ENCODE measurements at places on chromosomes 2 and 18.

- H3K4me1 ChIP-seq: no peaks in the 10 kb centered on the region
- H3K4me3 ChIP-seq: no peak overlapping the region
- no peaks in the 10 kb centered on the region for H3K36me3 ChIP-seq
- no peaks in the 10 kb centered on the region for H3K27me3 ChIP-seq
These were observed 40.0 kb upstream of the AGPS start for GRCh38 chr2:177352441-177353186.

GRCh38 chr2:115443539-115444185, 1001.2 kb downstream of the DPP10 start:
- H3K4me3 ChIP-seq: no peak overlapping the region
- DNase-seq: no peak
- no peaks in the 10 kb centered on the region for H3K36me3 ChIP-seq
- no peak overlapping the region for H3K27ac ChIP-seq
- no peaks in the 10 kb centered on the region for H3K4me1 ChIP-seq

DNA sequence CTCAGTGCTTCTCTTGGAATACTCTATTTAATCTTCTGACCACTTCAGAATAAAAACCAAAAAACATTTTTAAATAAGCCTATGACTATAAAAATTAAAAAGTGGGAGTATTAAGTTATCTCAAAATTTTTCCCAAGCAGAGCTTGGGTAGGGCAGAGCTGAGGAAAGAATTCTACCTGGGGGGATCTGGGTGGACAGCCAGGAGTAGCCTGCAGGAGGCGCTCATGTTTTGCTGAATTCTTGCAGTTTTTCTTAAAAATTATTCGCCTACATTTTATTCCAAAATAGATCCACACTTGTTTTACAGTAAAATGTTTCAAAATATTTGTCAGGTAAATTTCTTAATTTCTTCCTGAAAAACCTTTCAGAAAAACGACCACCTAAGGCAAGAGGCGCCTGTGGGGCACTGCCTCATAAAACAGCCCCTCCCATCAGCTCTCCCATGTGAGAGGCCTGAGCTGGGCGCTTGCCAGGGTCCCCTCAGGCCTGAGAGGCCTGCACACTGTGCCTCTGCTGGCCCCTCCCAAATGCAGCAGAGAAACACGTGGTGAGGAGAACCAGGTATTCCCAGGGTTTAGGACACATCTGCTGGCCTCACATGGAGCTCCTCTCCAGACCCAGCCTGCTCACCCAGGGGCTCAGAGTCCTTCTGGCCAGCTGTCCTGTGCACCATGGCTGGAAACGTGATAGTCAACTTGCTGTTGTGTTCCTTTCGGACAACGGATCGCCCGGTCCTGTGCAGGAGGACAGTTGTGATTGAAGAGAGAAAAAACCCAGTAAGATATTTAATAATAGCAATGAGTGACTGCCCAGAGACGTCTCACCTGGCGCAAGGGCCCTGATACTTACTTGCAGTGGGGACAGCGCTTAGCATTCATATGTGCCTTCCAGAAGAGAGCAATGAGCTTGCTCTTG, 17.5 kb downstream of the POLR1A start:
- no peak overlapping the region for H3K27ac ChIP-seq
- no peaks in the 10 kb centered on the region for H3K4me1 ChIP-seq
- DNase-seq: no peak
- no peaks in the 10 kb centered on the region for H3K27me3 ChIP-seq
- no peak overlapping the region for H3K4me3 ChIP-seq

GRCh38 chr2:60053791-60054190, 499.7 kb downstream of the BCL11A start:
- H3K4me3 ChIP-seq: no peak overlapping the region
- no peaks in the 10 kb centered on the region for H3K36me3 ChIP-seq
- H3K27me3 ChIP-seq: no peaks in the 10 kb centered on the region
- H3K27ac ChIP-seq: no peak overlapping the region
- H3K4me1 ChIP-seq: no peaks in the 10 kb centered on the region

- H3K36me3 ChIP-seq: no peaks in the 10 kb centered on the region
- no peak for DNase-seq
- no peaks in the 10 kb centered on the region for H3K4me1 ChIP-seq
- no peaks in the 10 kb centered on the region for H3K27me3 ChIP-seq
- no peak overlapping the region for H3K4me3 ChIP-seq
These were observed 211.8 kb upstream of the DSEL start for GRCh38 chr18:67728364-67728763.

- H3K36me3 ChIP-seq: no peaks in the 10 kb centered on the region
- no peak overlapping the region for H3K27ac ChIP-seq
- no peak for DNase-seq
- no peaks in the 10 kb centered on the region for H3K27me3 ChIP-seq
These were observed 12.5 kb upstream of the TGOLN2 start for GRCh38 chr2:85340034-85340892.

DNA sequence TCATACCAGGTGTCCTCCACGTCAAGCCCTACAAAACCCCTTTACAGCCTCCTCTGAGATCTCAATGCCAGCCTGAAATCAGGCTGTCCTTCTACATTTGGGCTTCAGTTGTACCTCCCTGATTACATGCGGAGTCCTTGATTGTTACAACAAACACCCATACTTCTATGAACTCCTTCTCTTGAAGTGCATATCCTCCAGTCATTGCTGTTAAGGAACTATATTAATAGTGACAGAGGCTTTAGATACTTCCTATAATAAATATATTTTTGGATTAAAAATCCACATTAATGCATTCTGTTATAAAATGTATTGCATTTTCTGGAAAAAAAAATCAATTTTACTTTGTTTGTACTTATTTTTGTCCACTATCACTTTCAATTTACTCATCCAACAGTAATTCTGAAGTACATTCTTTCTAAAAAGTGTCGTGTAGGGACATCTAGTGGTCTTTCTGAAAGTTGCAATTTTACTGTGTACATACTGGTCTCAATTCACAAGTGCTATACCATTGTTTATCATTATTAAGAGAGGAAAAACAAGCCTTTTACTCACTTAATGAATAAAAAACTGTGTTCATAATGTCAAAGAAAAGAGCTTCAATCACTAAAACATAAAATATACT, 316.4 kb downstream of the DSEL start:
- H3K4me1 ChIP-seq: no peaks in the 10 kb centered on the region
- no peaks in the 10 kb centered on the region for H3K36me3 ChIP-seq
- H3K27me3 ChIP-seq: no peaks in the 10 kb centered on the region
- no peak overlapping the region for H3K27ac ChIP-seq

- no peaks in the 10 kb centered on the region for H3K36me3 ChIP-seq
- no peaks in the 10 kb centered on the region for H3K27me3 ChIP-seq
- peak overlapping the region; percentile 28 for H3K27ac ChIP-seq
These were observed 78.0 kb upstream of the SH3BP4 start for GRCh38 chr2:234873828-234874173.

GRCh38 chr2:673615-674320, 3.4 kb downstream of the TMEM18 start:
- DNase-seq: no peak
- peaks cover 5% of the 10 kb centered on the region for H3K4me1 ChIP-seq
- no peaks in the 10 kb centered on the region for H3K27me3 ChIP-seq

- no peaks in the 10 kb centered on the region for H3K4me1 ChIP-seq
- no peak overlapping the region for H3K4me3 ChIP-seq
- H3K36me3 ChIP-seq: no peaks in the 10 kb centered on the region
- no peaks in the 10 kb centered on the region for H3K27me3 ChIP-seq
These were observed 52.1 kb upstream of the ITGA6 start for GRCh38 chr2:172375251-172375650.

DNA sequence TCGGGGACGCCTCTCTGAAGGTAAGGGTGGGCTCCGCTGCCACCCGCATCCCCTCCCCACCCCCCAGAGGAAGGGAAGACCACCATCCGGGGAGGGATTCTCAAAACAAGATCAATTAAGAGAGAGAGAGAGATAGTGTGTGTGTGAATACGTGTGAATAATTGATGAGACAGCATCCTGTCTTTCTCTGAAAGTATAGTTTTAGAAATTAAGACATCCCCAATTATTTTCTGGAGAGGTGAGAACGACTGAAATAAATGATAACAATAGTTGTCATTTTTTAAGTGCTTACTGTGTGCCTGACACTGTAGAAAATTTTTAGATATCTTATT, 751 bp downstream of the IL18R1 start:
- H3K27me3 ChIP-seq: no peaks in the 10 kb centered on the region
- H3K27ac ChIP-seq: peak overlapping the region; percentile 82
- no peak for DNase-seq
- H3K4me3 ChIP-seq: peak overlapping the region; percentile 54
- H3K4me1 ChIP-seq: no peaks in the 10 kb centered on the region
- no peaks in the 10 kb centered on the region for H3K36me3 ChIP-seq

DNA sequence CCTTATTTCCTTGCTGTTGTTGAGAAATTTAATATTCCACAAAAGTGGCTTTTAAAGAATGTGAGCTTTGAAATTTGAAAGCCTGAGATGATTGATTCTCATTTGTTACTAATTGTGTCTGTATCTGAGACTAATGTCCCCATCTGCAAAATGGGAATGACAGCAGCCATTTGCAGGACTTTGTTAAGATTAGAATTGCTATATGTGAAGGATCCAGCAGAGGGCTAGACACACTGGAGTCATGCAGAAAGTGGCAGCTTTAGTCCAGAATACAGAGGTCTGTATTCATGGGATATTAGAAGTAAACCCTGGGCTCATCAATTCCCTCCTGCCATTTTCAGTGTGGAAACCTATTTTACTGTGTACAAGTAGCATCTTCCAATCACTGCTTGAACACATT, 296.5 kb upstream of the GYPC start:
- H3K4me1 ChIP-seq: no peaks in the 10 kb centered on the region
- H3K27me3 ChIP-seq: no peaks in the 10 kb centered on the region
- no peak overlapping the region for H3K27ac ChIP-seq
- H3K4me3 ChIP-seq: no peak overlapping the region

DNA sequence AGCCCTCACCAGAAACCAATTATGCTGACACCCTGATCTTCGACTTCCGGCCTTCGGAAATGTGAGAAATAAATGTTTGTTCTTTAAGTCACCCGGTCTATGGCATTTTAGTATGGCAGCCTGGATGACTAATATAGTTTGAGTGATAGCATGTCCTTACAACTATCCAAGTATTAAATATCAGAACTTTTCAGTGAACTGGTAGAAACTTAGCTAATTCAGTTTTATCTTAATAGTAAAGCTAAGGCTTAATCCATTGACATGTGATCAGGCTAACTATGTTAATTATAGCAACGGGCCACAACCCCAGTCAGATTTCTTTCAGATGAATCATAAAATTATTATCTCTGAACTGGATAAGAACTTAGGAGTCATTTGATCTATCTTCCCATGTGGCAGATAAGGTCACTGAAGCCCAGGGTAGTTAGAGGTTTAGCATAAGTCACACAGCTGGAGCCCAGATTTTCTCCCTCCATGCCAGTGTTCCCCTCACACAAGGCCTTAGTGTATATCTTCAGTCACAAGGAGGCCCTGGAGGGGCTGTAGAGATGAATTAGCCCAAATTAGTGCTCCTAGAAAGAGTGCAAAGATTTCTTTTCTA, 40.7 kb upstream of the UPP2 start:
- DNase-seq: no peak
- no peaks in the 10 kb centered on the region for H3K4me1 ChIP-seq
- no peak overlapping the region for H3K27ac ChIP-seq
- H3K27me3 ChIP-seq: no peaks in the 10 kb centered on the region

DNA sequence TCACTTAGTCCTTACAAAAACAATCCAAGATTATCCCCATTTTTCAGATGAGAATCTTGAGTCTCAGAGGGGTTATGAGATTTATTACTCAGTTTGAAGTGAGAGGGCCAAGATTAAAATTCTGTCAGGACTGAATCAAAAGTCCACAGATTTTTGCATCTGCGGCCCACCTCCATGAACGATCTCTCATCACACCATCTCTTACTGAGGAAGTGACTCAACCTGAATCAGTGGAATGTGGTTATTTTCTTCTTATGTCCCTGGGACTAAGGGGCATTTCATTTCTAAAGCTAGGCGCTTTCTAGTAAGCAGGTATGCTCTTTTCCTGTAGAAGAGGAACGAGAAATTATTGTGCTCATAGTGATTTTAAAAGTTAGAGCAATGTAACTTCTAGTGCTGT, 360.3 kb upstream of the SPHKAP start:
- no peak for DNase-seq
- H3K27ac ChIP-seq: no peak overlapping the region
- no peak overlapping the region for H3K4me3 ChIP-seq
- H3K36me3 ChIP-seq: no peaks in the 10 kb centered on the region

DNA sequence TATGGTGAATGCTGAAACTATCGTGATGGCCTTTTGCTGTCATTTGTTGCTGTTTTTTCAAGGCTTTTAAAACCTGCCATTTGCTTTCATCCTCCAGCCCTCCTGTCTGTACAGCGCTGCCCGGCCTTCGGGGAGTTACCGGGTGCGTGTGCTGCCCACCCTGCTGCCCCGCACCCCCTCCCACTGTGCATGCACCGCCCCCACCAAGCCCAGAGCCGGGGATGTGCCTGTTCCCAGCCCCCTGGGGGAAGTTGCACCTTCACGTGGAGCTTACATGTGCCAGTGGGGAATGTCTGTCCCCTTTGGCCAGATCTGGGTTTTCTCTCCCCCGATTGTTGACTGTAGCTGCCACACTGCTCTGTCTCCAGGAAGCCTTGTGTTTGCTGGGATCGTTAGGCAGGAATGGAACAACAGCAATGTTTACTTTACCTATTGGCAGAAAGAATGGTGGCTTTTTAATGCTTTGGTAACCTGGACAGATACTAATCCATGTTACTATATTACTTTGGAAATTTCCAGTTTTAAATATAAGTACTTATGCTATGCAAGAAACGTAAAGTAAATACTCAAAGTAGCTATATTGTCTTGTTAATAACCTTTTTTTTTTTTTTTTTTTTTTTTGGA, 64.8 kb upstream of the RBM44 start:
- H3K27me3 ChIP-seq: no peaks in the 10 kb centered on the region
- DNase-seq: no peak
- H3K4me3 ChIP-seq: no peak overlapping the region

GRCh38 chr2:27993402-27993787, 102.9 kb downstream of the BABAM2 start:
- no peak overlapping the region for H3K27ac ChIP-seq
- peaks cover 5% of the 10 kb centered on the region for H3K4me1 ChIP-seq
- DNase-seq: no peak
- no peaks in the 10 kb centered on the region for H3K36me3 ChIP-seq
- H3K4me3 ChIP-seq: no peak overlapping the region
- no peaks in the 10 kb centered on the region for H3K27me3 ChIP-seq

DNA sequence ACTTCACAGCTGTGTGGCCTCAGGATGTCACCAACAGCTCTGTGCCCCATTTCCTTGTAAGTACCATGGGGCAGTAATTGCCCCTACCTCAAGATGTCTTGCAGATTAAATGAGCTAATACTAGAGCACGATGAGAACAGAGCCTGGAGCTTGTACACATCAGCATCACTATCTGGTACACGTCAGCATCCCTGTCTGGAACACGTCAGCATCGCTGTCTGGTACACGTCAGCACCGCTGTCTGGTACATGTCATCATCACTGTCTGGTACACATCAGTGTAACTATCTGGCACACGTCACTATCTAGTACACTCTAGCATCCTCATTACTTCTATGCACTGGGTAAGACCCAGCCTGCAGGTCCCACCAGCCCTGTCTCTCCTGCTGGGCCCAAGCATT, 37.2 kb downstream of the AQP12A start:
- no peak overlapping the region for H3K27ac ChIP-seq
- H3K4me1 ChIP-seq: no peaks in the 10 kb centered on the region
- no peaks in the 10 kb centered on the region for H3K36me3 ChIP-seq
- peaks cover 16% of the 10 kb centered on the region for H3K27me3 ChIP-seq

- H3K36me3 ChIP-seq: no peaks in the 10 kb centered on the region
- peak overlapping the region; percentile 88 for H3K27ac ChIP-seq
These were observed 807 bp upstream of the NEU4 start for GRCh38 chr2:241808051-241808720.
